ENCODE measurements at places on chromosomes 4 and X.

- DNase-seq, result no peak
Measured at GRCh38 chrX:42050345-42050744, 127.0 kb upstream of the CASK start.

DNA sequence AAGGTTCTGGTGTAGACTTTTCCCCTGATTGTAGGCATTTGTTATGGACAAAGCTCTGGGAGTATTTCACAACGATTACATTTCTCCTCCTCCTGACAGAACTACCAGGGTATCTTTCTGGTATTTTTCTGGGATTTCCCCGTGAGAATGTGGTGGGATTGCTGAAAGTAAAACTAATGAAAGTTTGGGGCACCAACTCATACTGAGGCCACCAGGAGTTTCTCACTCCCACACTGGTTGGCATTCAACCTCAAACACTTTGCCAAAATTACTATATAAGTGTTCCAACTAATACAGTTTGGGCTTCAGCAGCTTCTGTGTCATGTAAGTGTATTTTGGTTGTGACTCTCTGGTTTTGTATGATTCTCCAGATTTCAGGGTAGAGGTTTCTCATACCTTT is 855.1 kb downstream of the GLUD2 start:
- DNase-seq, result no peak

GRCh38 chrX:12890467-12890866 is 16.0 kb upstream of the TLR8 start:
- no peak for DNase-seq

GRCh38 chr4:20203508-20203907 is 48.2 kb upstream of the SLIT2 start:
- no peak for DNase-seq

- no peak for DNase-seq
Measured at GRCh38 chr4:42519803-42520417, 122.6 kb downstream of the SHISA3 start.

DNA sequence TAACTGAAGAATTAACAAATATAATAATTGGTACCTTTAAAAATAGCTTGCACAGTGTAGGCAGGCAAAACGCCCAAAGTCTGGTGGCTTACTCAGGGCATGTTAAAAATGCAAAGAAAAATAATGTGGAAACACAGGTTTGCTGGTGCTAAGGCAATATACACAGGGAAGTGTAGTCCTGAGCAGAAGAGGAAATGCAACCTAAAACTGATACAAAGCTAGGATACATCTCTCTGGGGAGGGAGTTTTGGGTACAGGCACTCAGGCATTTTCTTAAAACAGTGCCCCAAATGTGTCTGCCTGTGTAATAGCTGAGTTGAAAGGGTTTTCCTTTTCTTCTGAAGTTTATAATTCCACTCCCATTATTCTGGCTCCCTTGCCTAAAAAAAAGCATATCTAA is 47.4 kb downstream of the TMPRSS11E start:
- DNase-seq, result no peak

GRCh38 chr4:7547368-7548040 is 112.8 kb upstream of the PSAPL1 start:
- DNase-seq, result no peak

DNA sequence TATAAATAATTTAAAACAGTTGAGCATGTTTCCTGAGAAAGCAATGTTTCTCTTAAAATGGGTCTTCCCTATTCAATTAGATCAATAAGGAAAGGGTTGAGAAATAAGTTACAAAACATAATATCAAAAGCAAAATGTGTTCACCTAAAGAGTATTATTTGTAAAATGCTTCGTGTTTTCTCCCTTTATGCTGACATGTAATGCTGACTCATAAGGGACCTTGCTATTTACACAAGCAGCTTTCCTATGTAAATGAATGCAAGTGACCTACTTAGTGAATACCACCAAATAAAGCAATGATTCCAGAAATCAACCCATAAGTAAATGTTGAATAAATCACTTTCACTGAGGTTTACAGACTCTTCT is 91.5 kb downstream of the ELOVL6 start:
- DNase-seq, result no peak

DNA sequence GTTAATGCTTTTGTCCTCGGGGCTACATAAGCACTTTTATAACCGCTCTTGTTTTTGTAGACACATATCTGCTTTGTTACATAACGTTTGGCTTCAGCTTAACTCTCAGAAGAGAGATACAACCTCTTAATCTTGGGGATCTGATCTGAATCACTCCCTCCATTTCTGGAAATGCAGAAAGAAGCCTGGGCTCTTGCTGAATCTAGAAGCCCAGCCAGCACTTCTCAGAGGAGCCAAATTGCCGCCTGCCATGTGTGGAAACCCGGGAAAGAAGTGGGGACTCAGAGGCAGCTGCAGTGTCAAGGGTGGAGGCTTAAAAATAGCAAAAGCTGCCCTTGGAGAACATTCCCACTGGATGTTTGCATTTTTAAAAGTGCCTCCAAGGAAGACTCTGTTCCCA is 69.3 kb upstream of the LDB2 start:
- no peak for DNase-seq

- no peak for DNase-seq
Measured at GRCh38 chr4:176334066-176334465, 14.3 kb downstream of the SPCS3 start.

GRCh38 chr4:1626151-1626550 is 58.0 kb downstream of the FAM53A start:
- no peak for DNase-seq

DNA sequence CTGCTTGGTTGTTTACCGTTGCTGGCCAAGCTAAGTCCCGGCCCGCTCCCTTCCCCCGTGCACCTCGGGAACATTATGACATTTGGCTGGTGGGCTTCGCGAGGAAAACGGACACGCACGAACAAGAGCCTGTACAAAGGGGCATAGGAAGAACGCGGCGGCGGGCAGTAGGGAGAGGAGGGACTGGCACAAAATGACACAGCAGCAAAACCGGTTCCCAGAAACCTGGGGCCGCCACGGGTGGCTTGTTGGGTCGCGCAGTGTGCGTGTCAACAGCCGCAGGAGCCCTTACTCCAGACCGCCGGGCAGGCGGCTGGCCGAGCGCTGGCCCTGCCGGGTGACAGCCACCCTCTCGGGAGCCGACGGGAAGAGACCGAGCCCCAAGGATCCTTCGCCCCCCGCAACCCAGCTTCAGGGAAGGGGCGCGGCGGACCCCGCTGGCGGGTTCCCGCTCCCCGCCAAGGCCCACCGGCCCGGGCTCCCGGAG is 1.6 kb upstream of the LIN54 start:
- DNase-seq, result no peak

DNA sequence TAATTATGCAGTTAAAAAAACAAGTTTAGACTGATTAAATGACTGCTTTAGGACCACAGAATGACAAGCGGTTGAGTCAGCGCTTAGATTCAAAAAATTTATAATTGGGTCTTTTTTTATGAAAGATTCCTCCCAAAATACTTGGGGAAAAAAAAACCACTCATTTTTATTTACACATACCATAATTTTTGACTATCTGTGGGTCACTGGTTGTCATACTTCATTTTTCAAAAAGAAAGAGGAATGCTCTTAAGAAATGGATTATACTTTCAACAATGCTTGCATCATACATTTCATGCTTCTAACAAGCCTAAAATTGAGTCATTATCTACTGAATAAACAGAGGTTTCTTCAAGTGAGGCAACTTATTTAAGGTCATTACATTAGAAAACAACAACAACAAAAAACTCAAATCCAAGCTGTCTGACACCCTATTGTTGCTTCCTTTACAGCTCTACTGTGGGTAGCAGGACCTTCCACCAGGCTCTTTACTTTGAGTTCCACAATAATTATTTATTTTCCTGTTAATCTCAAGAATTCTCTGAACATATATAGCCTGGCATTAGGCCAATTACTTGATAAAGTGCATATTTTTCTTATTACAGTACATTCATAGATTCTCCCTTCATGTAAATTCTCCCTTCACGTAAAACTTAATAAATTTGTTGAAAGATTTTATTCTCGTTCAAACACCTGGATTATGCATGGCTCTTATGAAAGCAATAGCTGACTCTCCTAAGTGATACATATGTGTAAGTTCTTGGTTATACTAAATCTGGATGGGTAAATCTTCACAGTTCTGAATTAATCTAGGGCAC is 445.5 kb downstream of the PCDH10 start:
- DNase-seq, result no peak

DNA sequence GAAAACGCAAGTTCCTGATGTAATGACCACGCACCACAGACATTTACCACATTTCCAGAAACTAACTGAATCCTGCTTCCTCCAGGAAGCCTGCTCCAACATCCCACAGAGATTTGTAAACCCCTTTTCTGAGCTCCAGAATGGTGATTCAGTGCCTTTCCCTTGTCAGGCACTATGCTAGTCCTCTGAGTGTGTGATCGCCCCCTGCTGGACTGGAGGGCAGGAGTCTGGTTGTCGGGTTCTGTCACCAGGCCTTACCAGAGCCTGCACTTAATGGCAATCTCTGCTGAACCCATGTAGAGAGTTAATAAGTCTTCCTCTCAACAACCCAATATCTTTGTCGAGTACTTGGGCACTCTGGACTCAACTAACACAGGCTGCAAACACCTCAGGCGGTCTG is 14.5 kb upstream of the KDM5C start:
- no peak for DNase-seq

- no peak for DNase-seq
Measured at GRCh38 chr4:98030059-98030458, 113.2 kb downstream of the STPG2 start.

DNA sequence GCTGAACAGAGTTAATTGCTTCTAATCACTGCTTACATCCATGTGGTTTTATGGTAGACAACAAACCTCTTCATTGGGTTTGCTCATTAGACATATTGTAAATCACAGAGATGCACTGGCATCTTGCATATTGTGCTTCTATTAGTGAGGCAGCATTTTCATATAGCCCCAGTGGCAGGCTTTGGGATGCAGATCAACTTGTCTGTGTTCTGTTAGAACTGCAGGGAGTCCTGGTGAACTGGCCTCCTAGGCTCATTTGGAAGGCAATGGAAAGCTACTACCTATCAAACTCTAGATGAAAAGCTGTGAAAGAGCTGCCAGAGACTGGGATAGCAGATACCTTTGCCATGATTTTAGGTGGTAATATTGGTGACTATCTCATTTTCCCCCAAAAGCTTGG is 108.8 kb downstream of the NAA11 start:
- DNase-seq, result no peak

- no peak for DNase-seq
Measured at GRCh38 chr4:68451246-68452211, 4.3 kb downstream of the TMPRSS11E start.

DNA sequence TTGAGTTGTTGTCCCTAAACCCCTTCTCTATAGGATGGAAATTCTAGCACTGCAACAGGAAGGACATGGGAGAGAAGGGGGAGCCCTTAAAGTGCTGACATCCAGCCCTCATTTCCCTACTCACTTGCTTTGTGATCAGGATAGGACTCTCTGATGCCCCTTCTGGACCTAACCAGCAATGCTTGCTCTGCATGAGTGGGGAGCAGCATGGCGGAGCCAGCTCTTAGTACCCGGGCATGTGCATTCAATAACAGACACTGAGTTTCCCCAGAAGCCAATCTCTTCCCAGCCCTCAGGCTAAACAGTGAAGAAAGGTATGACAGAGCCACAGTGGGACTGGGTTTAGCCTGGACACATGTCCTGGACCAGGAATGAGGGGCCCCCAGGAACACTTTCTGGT is 14.0 kb downstream of the SOD3 start:
- DNase-seq, result no peak

DNA sequence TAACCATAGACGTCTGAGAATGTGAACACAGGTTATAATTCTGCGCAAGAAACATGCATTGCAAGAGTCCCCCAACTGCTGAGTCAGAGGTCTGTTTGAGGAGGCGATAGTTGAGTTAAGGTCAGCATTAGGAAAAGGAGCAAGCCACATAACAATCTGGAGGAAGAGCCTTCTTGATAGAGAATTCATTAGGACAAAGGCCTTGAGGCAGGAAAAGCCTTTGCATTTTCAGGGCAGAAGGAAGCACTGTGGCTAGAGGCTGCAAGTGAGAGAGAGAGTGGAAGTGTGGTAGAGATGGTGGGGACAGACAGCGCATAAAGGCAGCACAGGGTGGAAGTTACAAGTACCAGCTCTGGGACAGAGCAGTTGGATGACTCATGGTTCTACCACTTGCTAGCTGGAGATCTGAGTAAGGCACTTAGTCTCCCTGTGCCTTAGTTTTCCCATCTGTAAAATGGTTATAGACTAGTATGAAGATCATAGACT is 125.8 kb upstream of the LNX1 start:
- DNase-seq, result no peak

- DNase-seq, result no peak
Measured at GRCh38 chrX:12986886-12987285, 12.0 kb downstream of the TMSB4X start.

DNA sequence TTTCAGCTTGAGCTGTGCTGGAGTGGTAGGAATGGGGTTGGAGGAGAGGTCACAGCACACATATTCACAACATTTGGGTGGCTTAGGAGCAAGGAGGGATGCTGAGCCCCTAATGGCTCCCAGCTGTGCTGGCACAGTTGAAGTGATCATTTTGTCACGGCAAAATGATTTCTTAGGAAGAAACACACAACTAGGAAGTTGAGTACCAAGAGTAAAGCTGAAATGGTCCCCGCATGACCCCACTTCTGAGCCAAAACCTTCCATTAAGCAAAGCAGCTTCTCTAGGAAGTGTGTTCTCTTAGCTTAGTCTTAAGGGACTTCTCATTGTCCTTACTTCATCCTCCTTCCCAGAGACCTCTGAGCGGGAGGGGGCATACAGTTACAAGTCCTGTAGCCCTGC is 12.6 kb downstream of the CAPN6 start:
- DNase-seq, result no peak

- DNase-seq, result no peak
Measured at GRCh38 chrX:133448512-133449076, 33.3 kb upstream of the GPC4 start.

DNA sequence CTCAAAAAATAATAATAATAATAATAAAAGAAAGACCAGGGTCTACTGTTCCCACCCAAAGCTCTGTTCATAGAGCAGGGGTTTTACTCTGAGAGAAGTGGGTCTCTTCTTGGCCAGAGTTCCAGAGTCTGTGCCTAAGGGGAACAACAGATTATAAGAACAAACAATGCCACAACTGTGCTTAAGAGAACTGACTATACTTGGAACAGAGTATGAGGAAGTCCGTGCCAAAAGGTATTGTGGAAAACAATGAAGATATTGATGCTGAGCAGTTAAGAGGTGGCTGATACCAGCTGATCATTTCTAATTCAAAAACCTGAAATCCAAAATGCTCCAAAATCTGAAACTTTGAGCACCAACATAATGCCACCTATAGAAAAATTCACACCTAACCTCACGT is 229.6 kb downstream of the FBXO8 start:
- DNase-seq, result no peak

DNA sequence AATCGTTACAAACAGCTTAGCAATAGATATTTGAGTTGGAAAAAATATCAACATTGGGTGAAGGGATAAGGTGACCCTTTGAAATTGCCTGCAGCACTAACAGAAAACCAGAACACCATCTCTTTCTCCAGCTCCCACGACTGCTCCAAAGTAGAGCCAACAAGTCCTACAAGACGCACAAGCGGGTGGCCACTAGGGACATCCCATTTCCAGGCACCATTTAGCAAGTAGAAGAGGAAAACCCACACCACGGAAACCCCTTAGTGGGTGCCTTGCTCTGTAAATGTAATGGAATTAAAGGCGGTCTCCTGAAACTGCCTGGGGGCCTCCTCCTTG is 1.9 kb downstream of the ARHGAP6 start:
- no peak for DNase-seq

GRCh38 chrX:121579016-121579760 is 531.8 kb downstream of the GLUD2 start:
- DNase-seq, result no peak

Measured in stimulated activated CD4-positive, alpha-beta T cell treated with anti-CD3 and anti-CD28 coated beads, Interleukin-1b, Interleukin-23, amount 100 ng/mL, for 1 hour (primary cell).